ENCODE measurements at places on chromosomes 4 and X.

DNA sequence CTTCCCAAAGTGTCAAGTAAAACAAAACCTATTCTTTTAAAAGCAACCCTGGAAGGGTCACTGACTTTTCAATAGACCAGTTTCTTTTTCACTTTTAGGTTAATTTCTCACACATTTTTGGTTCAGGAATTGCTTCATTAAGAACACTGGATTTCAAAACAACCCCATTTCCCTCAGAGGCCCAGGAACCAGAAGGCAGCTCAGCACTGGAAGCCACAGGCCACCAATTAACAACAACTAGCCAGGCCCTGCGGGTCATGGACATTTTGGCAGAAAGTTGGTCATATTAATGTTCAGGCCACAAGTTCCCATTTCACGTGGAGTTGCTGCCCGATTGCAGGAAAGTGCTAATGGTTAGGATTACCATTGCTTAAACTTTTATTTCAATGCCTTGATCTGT is 39.8 kb downstream of the HAND2 start:
- H3K27ac ChIP-seq: peak overlapping the region; percentile 59
- H3K4me1 ChIP-seq: no peaks in the 10 kb centered on the region
- H3K36me3 ChIP-seq: no peaks in the 10 kb centered on the region
- no peak for DNase-seq

DNA sequence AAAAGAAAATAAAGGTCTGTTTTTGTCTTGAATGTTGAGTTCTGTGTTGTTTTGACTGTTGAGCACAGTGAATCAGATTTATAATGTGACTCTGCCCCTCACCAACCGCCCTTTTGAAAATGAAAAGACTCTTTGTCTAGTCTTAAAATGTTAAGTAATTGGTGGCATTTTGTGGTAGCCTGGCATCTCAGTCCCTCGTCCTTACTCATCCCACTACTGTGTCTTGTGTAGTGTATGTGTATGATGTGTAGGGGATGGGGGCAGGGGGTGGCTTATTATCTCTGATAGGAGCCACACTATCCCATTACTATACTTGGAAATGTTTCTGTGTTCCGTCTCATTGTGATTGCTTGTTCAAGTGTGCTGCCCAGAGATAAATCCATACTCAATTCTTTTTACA is 12.2 kb downstream of the KLHL34 start:
- H3K27me3 ChIP-seq: no peaks in the 10 kb centered on the region
- H3K4me3 ChIP-seq: no peak overlapping the region
- no peak overlapping the region for H3K27ac ChIP-seq
- DNase-seq: no peak
- H3K36me3 ChIP-seq: no peaks in the 10 kb centered on the region
- no peaks in the 10 kb centered on the region for H3K4me1 ChIP-seq

DNA sequence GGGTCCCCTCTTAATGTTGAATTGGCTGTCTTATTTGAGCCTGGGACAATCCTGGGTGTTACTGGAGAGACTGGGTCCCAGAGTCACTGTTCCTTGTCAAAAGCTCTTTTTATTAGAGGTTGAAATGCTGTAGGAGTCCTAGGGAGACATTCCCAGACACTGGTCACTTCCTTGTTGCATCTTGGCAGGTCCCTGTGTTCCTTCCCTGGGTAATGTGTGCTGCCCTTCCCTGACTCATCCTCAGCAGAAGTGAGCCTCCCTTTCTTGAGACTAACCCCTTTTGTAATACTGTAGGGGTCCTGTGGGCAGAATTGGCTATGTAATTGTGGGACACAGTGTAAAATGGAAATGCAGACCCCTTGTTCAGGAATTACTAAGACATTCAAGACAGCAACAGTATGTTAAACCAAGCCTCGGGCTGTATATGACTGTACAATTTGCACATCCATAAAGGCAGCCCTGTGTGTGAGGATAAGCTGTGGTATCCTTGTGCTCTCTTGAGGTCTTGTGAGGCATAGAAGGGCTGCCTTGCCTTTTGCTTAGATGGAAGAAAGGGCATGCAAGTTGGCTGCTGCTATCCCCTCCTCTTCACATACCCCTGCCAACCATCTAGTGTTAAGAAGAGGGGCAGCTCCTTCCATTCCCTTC is 53.5 kb downstream of the DCLK2 start:
- peaks cover 5% of the 10 kb centered on the region for H3K4me1 ChIP-seq
- H3K4me3 ChIP-seq: no peak overlapping the region
- DNase-seq: no peak
- H3K36me3 ChIP-seq: no peaks in the 10 kb centered on the region
- no peaks in the 10 kb centered on the region for H3K27me3 ChIP-seq

DNA sequence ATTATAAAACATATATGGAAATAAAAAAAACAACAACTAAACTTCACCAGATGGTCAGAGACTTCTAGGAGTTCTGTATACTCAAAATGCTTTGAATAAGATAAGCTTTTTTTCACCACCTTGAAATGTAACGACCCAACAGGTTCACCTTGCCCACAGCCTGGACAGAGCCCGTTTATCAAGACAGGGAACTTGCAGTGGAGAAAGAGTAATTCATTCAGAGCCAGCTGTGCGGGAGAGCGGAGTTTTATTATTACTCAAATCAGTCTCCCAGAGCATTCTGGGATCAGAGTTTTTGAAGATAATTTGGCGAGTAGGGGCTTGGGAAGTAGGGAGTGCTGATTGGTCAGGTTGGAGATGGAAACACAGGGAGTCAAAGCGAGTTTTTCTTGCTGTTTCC is 38.5 kb downstream of the AGA start:
- no peak for DNase-seq
- no peaks in the 10 kb centered on the region for H3K27me3 ChIP-seq
- no peaks in the 10 kb centered on the region for H3K4me1 ChIP-seq

- no peak overlapping the region for H3K27ac ChIP-seq
- no peak overlapping the region for H3K4me3 ChIP-seq
- no peaks in the 10 kb centered on the region for H3K27me3 ChIP-seq
- DNase-seq: no peak
Measured at GRCh38 chrX:13180807-13181206, 136.4 kb upstream of the FAM9C start.

DNA sequence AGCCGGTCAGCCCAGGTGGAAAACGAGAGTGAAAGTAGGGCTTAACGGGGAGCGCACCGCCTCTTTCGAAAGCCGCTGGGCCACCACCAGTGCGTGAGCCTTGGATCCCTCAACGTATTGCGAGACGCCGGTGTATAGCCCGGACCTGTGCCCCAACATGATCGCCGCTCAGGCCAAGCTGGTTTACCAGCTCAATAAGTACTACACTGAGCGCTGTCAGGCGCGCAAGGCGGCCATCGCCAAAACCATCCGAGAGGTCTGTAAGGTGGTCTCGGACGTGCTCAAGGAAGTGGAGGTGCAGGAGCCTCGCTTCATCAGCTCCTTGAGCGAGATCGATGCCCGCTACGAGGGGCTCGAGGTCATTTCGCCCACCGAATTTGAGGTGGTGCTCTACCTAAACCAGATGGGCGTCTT is 929 bp downstream of the MAB21L2 start:
- DNase-seq: no peak
- no peaks in the 10 kb centered on the region for H3K36me3 ChIP-seq
- no peaks in the 10 kb centered on the region for H3K4me1 ChIP-seq
- H3K27me3 ChIP-seq: no peaks in the 10 kb centered on the region
- H3K4me3 ChIP-seq: peak overlapping the region; percentile 18
- H3K27ac ChIP-seq: no peak overlapping the region

DNA sequence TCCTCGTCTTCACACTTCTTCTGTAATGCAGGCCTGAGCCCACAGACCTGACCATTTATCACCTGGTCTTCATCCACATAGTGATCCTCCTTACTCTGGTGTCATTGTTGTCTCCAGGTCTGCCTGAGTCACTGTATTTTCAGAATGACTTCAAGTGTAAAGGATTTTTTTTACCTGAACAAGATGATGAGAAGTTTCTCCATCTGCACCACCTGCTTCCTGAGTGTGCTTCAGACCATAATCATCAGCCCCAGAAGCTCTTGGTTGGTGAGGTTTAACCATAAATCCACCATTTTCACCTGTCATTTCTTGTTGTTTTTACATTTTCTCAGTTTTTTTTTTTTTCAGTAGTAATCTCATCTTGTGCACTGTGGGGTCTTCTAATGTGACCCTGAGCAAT is 39.0 kb downstream of the WDR13 start:
- H3K4me1 ChIP-seq: no peaks in the 10 kb centered on the region
- H3K27ac ChIP-seq: no peak overlapping the region
- H3K4me3 ChIP-seq: no peak overlapping the region
- no peaks in the 10 kb centered on the region for H3K36me3 ChIP-seq
- H3K27me3 ChIP-seq: no peaks in the 10 kb centered on the region

- no peak overlapping the region for H3K27ac ChIP-seq
- H3K36me3 ChIP-seq: no peaks in the 10 kb centered on the region
- no peak for DNase-seq
- no peak overlapping the region for H3K4me3 ChIP-seq
- no peaks in the 10 kb centered on the region for H3K4me1 ChIP-seq
Measured at GRCh38 chrX:67635424-67635823, 91.6 kb downstream of the AR start.

DNA sequence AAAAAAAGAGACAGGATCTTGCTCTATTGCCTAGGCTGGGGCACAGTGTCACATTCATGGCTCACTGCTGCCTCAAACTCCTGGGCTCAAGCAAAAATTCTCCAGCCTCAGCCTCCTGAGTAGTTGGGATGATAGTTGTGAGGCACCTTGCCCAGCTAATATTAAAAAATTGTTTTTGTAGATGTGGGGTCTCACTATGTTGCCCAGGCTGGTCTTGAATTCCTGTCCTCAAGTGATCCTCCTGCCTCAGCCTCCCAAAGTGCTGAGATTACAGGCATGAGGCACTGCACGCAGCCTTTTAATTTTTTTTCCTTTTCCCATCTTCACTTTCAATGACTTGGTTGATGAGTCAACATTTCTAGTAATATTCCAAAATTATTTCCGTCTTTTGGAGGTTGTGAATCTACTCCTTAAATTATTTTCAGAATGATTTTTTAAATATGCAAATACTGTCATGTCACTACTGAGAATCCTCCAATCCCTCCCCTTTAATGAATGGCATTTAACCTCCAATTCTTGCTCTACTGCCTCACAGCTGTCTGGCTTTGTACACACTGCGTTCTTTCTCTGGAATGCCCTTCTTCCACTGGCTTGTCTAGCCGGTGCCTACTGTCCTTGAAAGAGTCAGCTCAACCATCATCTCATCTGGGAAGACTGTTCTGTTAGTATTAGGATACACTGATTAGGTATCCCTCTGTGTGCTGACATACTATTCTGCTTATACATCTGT is 27.5 kb upstream of the DCTD start:
- H3K4me1 ChIP-seq: no peaks in the 10 kb centered on the region
- no peak for DNase-seq
- no peaks in the 10 kb centered on the region for H3K36me3 ChIP-seq

DNA sequence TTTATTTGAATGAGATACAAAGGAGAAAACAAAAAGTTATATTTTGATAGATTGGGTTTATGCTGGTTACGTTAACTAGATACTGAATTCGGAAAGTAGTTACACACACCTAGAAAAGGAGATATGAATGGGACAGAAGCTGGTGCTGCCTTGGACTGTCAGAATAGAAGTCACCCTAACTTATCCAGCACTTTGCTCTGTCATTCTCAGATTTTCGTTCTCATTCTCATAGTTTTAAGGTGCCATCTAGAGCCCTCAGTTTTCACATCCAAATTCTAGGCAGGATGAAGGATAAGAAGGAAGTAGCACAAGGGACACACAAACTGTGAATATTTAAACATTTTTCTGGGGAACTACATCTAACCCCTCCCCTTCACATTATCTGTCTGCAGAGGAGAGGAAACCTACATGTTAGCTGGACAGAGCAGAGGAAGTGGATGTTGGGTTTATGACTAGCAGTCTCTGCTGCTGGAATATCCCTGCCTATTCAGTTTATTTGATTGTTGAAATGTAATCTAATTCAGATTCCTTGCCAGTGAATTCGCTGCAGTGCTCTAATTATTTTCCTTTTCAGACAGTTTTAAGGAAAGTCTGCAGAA is 521.9 kb downstream of the FAT4 start:
- no peaks in the 10 kb centered on the region for H3K4me1 ChIP-seq
- no peaks in the 10 kb centered on the region for H3K36me3 ChIP-seq
- no peaks in the 10 kb centered on the region for H3K27me3 ChIP-seq
- H3K27ac ChIP-seq: no peak overlapping the region
- no peak for DNase-seq

GRCh38 chr4:128776794-128777216 is 32.7 kb upstream of the JADE1 start:
- H3K27me3 ChIP-seq: no peaks in the 10 kb centered on the region
- no peak overlapping the region for H3K4me3 ChIP-seq
- peaks cover 8% of the 10 kb centered on the region for H3K4me1 ChIP-seq
- no peaks in the 10 kb centered on the region for H3K36me3 ChIP-seq

- H3K36me3 ChIP-seq: no peaks in the 10 kb centered on the region
- H3K4me3 ChIP-seq: no peak overlapping the region
- no peaks in the 10 kb centered on the region for H3K27me3 ChIP-seq
- no peak overlapping the region for H3K27ac ChIP-seq
- H3K4me1 ChIP-seq: no peaks in the 10 kb centered on the region
Measured at GRCh38 chr4:24686866-24687692, 102.7 kb upstream of the DHX15 start.

GRCh38 chr4:72876946-72877345 is 192.6 kb downstream of the COX18 start:
- no peak for DNase-seq
- H3K36me3 ChIP-seq: no peaks in the 10 kb centered on the region
- H3K27ac ChIP-seq: no peak overlapping the region

- no peaks in the 10 kb centered on the region for H3K27me3 ChIP-seq
- no peak overlapping the region for H3K27ac ChIP-seq
- H3K36me3 ChIP-seq: no peaks in the 10 kb centered on the region
- no peaks in the 10 kb centered on the region for H3K4me1 ChIP-seq
Measured at GRCh38 chr4:69707807-69708206, 52.6 kb downstream of the SULT1B1 start.

DNA sequence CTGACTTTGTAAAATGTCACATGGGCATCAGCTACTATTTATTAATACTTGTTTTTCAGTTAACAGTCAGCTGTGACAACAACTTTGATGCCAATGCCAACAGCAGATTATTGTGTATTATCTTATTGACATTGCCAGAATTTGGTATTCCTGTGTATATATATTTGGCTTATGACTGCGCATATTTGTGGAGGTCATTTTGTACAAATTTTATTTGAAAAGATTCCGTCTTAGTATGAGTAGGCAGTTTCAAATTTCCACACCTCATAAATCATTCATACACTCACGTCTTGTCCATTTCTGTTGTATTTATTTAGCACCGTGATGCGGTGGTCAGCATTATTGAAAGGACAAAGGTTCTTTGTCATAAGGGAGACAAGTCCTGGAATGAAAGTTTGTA is 558.2 kb upstream of the NDST4 start:
- no peaks in the 10 kb centered on the region for H3K27me3 ChIP-seq
- no peak overlapping the region for H3K4me3 ChIP-seq
- DNase-seq: no peak
- H3K36me3 ChIP-seq: no peaks in the 10 kb centered on the region
- H3K27ac ChIP-seq: no peak overlapping the region

Data from ascending aorta (tissue), 2 donors.